Chondrocyte (in vitro differentiated cells): ENCODE measurements at places on chromosomes 5 and 9. TPM values are rescaled to one million over a fixed set of nuclear protein-coding genes. Genes with fewer than 3 reads are reported as not detected.

MAMDC4 gene
- total RNA-seq = 7.7 to 9.2 TPM (median 7.7 TPM) in 3 replicates

ANKRD34B gene
- not detected in 3 replicates for total RNA-seq

PCDHGC5 gene
- total RNA-seq = 1.7 to 3.6 TPM (median 2.0 TPM) in 3 replicates

IFNK gene
- not detected in 3 replicates for total RNA-seq

HABP4 gene
- total RNA-seq = 19.3 to 28.9 TPM (median 26.2 TPM) in 3 replicates

PCDHGA7 gene
- 0.17 to 0.31 TPM (median 0.28 TPM) in 3 replicates for total RNA-seq

- no peaks in the 10 kb centered on the region for H3K4me1 ChIP-seq
- no peaks in the 10 kb centered on the region for H3K36me3 ChIP-seq
- no peak overlapping the region for H3K4me3 ChIP-seq
- H3K27me3 ChIP-seq = peaks cover 17% of the 10 kb centered on the region
- H3K27ac ChIP-seq = no peak overlapping the region
Measured at GRCh38 chr9:98472216-98472615, 216.8 kb upstream of the TBC1D2 start.

DNA sequence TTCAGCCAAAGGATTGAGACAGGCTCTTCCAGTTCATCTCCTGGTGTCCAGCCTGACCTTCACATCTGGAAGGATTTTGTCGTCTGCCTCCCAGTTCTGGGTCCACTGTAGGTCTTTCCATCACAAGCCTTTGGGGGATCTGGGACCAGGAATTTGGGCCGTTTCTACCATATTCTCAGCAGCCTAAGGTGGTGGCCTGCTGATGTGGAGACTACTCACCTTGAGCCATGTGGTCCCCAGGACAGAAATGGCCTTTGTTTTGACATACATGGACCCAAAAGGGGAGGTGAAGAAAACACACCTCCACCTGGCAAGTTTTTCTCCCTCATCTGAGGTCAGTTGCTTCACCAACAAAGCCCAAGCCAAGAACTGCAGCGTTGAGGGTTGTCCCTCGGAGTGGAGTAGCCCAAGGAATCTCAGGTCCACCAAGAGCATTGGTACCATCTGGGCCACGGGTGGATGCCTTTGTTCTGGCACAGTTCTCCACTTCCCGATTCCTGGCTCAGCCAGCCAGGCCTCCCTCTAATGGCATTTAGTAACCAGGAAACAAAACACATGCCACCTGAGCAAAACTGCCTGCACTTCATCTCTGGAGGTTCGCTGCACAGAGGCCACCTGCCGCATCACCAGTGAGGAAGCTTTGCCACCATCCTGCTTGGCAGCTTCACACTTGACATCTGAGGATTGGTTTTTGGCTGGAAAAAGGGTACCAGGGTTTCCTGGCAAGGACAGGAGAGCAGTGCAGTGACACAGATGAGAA lies 24.7 kb downstream of the AMBP start:
- peaks cover 4% of the 10 kb centered on the region for H3K4me1 ChIP-seq

DNA sequence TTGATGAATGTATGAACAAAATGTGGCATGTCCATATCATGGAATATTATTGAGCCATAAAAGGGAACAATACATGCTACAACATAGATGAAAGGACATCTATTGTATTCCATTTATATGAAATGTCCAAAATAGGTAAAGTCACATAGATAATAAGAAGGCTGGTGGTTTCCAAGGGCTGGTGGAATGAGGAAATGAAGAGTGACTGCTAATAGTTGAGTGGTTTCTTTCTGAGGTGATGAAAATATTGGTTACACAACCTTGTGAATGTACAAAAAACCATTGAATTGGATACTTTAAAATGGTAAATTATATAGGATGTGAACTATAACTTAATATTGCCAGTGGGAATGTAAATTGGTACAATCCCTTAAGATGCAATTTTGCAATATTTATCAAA lies 5.2 kb downstream of the ARSB start:
- no peak overlapping the region for H3K4me3 ChIP-seq
- DNase-seq = no peak
- peaks cover 28% of the 10 kb centered on the region for H3K4me1 ChIP-seq
- no peak overlapping the region for H3K27ac ChIP-seq
- peaks cover 2% of the 10 kb centered on the region for H3K36me3 ChIP-seq

DNA sequence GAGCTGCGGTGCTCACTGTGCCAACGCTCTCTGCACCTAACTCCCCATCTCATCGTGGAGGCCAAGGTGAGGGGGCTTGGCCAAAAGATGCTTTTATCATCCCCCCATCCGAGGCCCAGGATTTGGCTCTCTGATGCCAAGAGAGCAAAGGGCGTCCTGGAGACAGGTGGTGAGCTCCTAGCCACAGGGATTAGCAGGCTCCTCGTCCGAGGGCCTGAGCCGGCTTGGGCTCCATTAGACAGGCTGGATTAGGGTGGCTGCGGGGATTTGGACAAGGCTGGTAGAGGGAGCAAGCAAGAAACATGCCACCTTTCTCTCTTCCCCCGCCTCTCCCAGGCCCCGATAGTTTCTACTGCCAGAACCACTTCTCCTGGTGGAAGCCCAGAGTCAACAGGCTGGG lies 1.0 kb upstream of the GRM6 start:
- DNase-seq = no peak
- no peak overlapping the region for H3K4me3 ChIP-seq
- H3K4me1 ChIP-seq = peaks cover 3% of the 10 kb centered on the region
- H3K36me3 ChIP-seq = no peaks in the 10 kb centered on the region
- H3K27me3 ChIP-seq = peaks cover 17% of the 10 kb centered on the region
- H3K27ac ChIP-seq = no peak overlapping the region

- peaks cover 16% of the 10 kb centered on the region for H3K4me1 ChIP-seq
- no peak overlapping the region for H3K27ac ChIP-seq
- H3K36me3 ChIP-seq = peaks cover 6% of the 10 kb centered on the region
- H3K4me3 ChIP-seq = no peak overlapping the region
- H3K27me3 ChIP-seq = no peaks in the 10 kb centered on the region
Measured at GRCh38 chr9:75482566-75482965, 394.3 kb downstream of the OSTF1 start.
